ENCODE measurements at places on chromosomes 6 and 20. TPM values are rescaled to one million over a fixed set of nuclear protein-coding genes. Genes with fewer than 3 reads are reported as not detected.
A peak's percentile ranks its signal among the peaks of the same experiment; 100 is the strongest.

DNA sequence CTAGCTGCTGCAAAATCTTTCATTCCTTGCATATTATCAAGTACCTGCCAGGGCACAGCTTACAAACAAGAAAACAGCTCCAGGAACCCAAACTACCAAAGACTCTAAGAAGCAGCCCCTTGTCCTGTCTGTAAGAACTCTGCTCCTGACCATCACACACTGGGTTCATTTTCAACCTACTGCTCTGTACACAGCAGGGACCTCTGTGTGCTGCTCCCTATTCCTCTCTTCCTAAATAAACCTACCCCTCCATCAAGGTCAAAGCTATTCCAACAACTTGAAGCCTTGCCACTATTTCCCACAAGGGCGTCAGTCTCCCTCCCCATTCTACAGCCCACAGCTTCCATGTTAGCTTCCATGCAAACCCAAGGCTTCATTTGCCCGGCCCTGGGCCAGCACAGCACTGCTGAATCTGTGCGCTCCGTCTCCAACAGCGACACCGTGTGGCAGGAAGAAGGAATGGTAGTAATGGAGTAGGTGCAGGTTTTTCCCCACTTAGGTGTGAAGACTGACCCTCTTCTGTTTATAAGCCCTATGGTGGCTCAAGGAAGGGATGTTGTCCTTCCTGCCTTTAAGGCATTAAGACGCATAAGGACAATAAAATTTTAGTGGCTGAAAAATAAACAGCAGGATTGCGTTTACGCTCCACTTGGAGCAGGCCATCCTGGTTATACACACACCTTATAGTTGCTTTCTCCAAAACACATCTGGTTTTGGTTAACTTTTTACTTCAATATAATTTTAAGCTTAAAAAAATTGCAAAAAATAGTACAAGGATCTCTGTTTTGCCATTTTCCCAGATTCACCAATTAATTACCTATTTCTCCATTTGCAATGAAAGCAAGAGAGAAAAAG is 115.2 kb upstream of the NXT1 start:
- H3K27me3 ChIP-seq = no peaks in the 10 kb centered on the region
- H3K4me1 ChIP-seq = no peaks in the 10 kb centered on the region
- H3K36me3 ChIP-seq = no peaks in the 10 kb centered on the region
- no peak overlapping the region for H3K27ac ChIP-seq
- no peak for DNase-seq

GRCh38 chr6:170265655-170266054 is 25.2 kb downstream of the DLL1 start:
- no peaks in the 10 kb centered on the region for H3K4me1 ChIP-seq
- no peaks in the 10 kb centered on the region for H3K27me3 ChIP-seq
- no peak overlapping the region for H3K27ac ChIP-seq
- DNase-seq = no peak

CDK5RAP1 gene
- total RNA-seq = 26.3 TPM

GRCh38 chr20:43438578-43439316 is 18.9 kb upstream of the SRSF6 start:
- DNase-seq = no peak
- no peaks in the 10 kb centered on the region for H3K36me3 ChIP-seq
- no peaks in the 10 kb centered on the region for H3K27me3 ChIP-seq
- H3K4me1 ChIP-seq = no peaks in the 10 kb centered on the region

DNA sequence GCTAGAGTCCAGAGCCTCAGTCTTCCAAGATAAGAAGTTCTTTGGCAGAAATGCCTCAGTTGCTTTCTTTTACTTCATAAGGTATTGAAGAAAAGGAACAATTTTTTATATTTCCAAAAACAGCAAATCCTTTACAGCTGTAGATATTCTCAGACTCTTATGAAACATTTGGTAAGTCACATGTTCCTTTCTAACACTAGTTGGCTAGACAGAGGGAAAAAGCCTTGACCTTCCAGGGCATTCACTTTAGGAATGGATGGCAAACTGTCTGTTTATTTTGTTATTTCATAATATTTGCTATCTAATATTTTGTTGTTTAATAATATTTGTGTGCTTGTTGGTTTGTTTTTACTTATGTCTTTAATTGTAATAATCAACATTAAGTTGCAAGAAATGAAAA is 140.8 kb downstream of the PTPRK start:
- no peaks in the 10 kb centered on the region for H3K36me3 ChIP-seq
- peaks cover 13% of the 10 kb centered on the region for H3K4me1 ChIP-seq
- H3K4me3 ChIP-seq = no peak overlapping the region
- peak overlapping the region; percentile 22 for H3K27ac ChIP-seq

DNA sequence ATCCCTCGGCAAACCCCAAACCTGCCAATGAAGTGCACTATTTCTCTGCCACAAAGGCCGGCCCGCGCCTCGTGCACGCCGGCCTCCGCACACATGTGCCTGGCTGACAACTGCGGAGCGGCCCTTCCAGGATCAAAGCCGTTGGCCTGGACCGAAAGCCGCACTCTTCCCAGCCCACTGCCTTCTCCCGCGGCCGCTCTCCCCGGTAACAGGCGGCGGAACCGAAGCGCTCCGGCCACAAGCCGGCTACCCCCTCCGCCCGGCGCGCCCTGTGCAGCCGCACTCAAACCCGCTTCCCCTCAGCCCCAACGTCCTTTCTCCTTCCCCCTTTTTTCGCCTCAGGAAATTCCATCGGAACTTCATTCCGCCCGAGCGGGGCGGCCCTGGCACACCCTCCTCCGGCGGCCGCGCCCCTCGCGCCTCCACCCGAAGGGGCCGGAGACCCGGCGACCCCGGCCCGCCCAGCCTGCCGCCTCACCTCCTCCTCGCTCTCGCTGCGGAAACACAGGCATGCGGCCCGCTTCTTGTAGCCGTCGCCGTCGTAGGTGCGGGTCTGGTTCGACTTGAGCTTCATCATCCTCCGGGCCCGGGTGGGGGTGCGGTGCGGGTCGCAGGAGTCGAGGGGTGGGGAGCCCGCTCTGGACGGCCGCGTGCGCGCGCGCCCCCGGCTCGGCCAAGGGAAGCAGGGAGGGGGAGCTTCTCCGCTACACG is 528 bp downstream of the NUDT3 start:
- peaks cover 29% of the 10 kb centered on the region for H3K4me1 ChIP-seq
- no peaks in the 10 kb centered on the region for H3K27me3 ChIP-seq
- DNase-seq = no peak

- H3K4me1 ChIP-seq = peaks cover 16% of the 10 kb centered on the region
- peak overlapping the region; percentile 98 for H3K27ac ChIP-seq
- peaks cover 47% of the 10 kb centered on the region for H3K36me3 ChIP-seq
- DNase-seq = no peak
- H3K4me3 ChIP-seq = peak overlapping the region; percentile 99
Measured at GRCh38 chr6:31727717-31728671, 1.1 kb downstream of the DDAH2 start.

- DNase-seq = no peak
- H3K27ac ChIP-seq = no peak overlapping the region
- H3K36me3 ChIP-seq = peaks cover 39% of the 10 kb centered on the region
- peaks cover 22% of the 10 kb centered on the region for H3K4me1 ChIP-seq
- no peak overlapping the region for H3K4me3 ChIP-seq
Measured at GRCh38 chr6:33783781-33784520, 5.0 kb downstream of the LEMD2 start.

RNF146 gene
- 37.6 TPM for total RNA-seq

DNA sequence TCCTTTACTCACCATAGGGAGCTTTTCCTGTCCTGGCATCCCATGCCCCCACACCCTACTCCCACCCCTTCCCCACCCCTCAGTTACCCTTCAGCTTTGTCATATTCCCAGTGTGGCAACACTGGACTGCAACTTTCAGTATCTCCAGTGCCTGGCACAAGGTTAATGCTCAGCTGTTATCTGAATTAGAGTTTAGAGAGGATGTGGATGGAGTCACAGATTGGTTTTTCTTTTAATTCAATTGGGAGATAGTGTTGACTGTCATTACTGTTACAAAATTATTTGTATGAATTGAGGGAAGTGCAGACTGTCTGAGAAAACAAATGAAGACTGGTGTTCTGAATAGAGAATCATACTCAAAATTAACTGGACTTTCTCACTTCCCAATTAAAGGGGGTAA is 89.9 kb downstream of the TULP4 start:
- no peak overlapping the region for H3K4me3 ChIP-seq
- no peak for DNase-seq
- peaks cover 18% of the 10 kb centered on the region for H3K4me1 ChIP-seq
- no peak overlapping the region for H3K27ac ChIP-seq

GRCh38 chr6:34529665-34530327 is 26.3 kb downstream of the SPDEF start:
- no peaks in the 10 kb centered on the region for H3K36me3 ChIP-seq
- no peak overlapping the region for H3K27ac ChIP-seq
- H3K4me1 ChIP-seq = peaks cover 4% of the 10 kb centered on the region
- no peak for DNase-seq
- H3K4me3 ChIP-seq = no peak overlapping the region
